ENCODE measurements at places on chromosomes 4 and X.

DNA sequence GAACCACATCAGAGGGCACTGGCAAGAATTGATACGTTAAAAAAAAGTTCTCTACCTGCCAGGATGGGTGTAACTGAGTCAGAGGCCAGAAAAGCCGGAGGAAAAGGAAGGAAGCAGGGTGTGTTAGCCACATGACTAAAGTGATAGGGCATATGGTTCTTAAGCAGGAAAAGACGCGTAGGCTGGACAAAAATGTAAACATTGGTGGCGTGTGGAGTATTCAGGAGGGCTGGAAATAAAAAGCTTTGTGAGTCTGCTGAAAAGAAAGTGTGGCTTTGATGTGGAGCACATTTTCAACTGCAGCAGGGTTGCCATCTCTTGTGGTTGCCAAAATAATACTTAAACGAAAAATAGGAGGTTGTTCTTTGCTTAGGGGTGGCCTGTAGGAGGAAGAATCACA lies 186.5 kb upstream of the RPL34 start:
- no peak for DNase-seq

DNA sequence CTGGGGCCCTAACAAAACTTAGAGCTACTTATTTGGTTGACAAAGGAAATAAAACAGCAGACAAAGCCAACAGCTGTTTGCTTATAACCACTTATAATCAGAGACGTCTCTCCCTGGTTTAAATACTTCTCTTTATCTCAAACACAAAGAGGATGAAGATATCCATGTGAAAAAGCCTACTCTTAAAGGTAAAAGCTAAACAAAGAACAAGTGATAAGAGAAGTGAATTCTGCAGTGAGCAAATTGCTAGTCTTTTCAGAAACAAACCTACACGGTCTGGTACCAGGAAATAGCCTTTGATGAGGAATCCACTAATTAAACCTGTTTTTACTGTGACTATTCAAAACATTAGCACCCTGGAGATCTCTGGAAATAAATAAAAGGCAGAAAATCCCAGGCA lies 46.7 kb downstream of the GRIA3 start:
- DNase-seq = no peak

- DNase-seq = no peak
Observed at GRCh38 chr4:78926826-78927225, 12.4 kb downstream of the PAQR3 start.

GRCh38 chr4:28557755-28558154 lies 1697.1 kb downstream of the STIM2 start:
- DNase-seq = no peak
